ENCODE measurements at places on chromosomes 12 and 14.
A peak's percentile ranks its signal among the peaks of the same experiment; 100 is the strongest.

GRCh38 chr14:32607399-32607798, 278.3 kb downstream of the AKAP6 start:
- DNase-seq, result no peak

- no peak for DNase-seq
Measured at GRCh38 chr14:75494896-75495295, 27.4 kb upstream of the BATF start.

DNA sequence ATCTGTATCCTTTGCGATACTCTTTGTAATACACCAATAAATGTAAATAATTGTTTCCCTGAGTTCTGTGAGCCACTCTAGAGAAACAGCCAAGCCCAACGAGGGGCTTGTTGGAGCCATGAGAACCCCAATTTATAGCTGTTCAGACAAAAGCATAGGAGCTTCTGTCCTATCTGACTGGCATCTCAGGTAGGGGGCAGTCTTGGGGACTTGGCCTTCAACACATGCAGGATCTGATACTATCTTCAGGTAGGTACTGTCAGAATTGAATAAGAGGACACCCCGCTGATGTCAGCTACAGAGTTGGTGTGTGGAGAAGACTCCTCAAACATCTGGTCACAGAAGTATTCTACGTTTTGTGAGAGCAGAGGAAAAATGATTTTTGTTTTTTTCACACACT, 25.3 kb downstream of the TXNDC16 start:
- DNase-seq, result no peak

DNA sequence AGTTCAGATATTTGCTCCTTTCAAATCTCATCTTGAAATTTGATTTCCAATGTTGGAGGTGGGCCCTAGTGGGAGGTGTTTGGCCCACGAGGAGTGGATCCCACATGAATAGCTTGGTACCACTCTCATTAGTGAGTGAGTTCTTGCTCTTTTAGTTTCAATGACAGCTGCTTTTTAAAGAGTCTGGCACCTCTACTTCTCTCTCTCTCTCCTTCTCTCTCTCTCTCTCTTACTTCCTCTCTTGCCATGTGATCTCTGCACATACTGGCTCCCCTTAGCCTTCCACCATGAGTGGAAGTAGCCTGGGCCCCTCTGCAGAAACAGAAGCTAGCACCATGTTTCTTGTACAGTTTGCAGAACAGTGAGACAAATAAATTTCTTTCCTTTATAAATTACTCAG, 25.1 kb downstream of the GPR65 start:
- no peak for DNase-seq

DNA sequence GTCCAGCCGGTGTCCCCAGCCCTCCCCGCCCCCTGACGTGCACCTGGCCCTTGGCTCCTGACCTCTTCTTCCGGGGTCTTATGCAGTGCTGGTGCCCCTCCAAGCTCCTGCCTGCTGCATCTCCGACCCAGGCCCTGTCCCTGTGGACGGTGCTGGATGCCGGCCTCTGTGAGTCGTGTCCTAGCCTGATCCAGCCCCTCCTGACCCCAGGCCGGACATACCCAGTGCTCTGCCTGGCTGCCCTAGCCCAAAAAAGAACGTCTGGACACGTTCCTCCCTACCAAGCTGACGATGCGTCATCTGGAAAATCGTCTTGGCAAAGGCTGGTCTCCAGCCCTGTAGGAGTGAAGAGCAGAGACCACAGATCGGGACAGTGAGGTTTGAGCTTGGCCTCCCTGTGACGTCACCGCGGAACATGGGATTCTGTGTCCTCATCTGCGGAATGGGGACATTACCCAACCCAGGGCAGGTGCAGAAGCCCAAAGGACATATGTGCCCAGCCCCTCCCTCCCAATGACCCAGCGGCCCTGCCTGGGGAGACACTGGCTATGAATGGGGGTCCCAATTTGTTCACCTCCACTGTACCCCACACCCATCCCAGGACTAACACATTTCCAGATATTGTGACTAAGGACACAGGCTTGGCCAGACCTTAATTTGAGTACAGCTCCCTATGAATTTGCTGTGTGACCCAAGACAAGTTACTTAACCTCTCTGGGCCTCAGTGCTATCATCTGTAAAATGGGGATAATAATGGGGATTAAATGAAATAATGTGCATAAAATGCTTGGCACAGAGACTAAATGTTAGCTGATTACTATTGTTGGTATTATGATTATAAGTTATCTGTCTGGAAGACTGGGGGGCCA, 51.0 kb upstream of the BCL11B start:
- DNase-seq, result no peak

GRCh38 chr12:94230357-94230905, 82.1 kb downstream of the PLXNC1 start:
- DNase-seq, result no peak

DNA sequence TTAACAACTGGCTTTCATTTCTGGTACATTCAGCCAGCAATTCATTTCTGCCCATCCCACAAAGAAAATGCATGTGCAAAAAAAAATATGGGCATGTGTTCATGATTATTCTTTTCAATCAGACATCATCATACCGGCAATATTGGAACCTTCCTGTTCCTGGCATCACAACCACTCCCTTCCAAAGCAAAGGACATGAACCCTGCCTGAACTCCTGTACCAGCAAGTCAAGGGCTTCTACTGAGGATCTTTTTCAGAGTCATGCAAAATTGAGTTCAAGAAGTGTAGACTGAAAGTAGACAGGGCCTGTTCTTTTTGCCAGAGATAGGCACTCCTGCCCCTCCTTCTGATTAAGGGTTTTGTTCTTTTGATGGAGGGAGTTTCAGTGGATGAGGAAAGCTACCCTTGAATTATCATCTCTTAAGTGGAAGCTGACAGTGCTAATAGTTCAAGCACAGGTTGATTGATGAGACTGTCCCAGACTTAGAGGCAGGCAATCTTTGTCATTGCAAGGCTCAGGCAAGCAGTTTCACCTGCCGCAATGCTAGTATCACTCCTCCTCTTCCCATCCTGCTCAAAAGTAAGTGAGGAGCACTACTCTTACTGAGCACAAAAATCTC, 22.3 kb upstream of the DIO2 start:
- DNase-seq, result no peak

GRCh38 chr12:109458771-109459208, 18.3 kb downstream of the KCTD10 start:
- no peak for DNase-seq

DNA sequence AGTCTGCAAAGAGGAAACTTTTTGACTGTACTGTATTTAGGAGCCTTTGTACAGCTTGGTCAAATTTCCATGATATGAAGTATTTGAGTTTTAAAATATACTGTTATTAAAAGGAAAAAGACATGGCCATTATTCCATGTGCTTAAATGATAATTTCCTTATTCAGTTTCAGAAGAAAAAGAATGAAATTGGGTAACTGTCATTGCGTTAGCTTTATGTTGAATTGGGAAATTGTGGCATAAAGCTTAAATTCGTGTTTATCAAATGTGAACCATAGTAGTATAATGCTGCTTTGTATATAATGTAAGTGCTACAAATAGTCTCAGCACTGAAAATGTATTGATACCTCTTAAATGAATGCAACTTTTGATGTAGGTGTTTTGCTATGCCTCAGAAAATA, 64.9 kb downstream of the ETNK1 start:
- DNase-seq, result no peak

GRCh38 chr14:69582212-69582611, 7.5 kb upstream of the CCDC177 start:
- no peak for DNase-seq

DNA sequence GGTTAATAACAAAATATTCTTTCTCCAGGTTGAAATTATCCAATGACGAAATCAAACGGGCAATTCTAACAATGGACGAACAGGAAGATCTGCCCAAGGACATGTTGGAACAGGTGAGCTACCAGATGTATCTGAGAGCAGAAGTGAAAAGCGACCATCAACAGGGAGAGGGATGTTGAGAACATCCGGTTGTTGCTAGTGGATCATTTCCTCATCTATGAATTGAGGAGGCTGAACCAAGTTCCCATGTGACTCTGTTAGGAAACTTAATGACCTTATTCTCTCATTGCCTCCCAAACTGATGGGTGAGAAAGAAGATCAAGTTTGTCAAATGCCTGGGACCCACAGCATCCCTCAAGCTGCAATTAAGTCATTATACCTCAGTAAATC, 117.7 kb downstream of the GPR135 start:
- no peak for DNase-seq

GRCh38 chr12:122841544-122842321, 6.5 kb downstream of the HIP1R start:
- peak; percentile 77 for DNase-seq

- DNase-seq, result no peak
Measured at GRCh38 chr12:7444076-7444475, at the start of gene CD163L1. Gene CD163L1, minus strand, starts transcription at chr12:7444153. Its CDS starts 26 bp downstream, at chr12:7444127.

GRCh38 chr12:101939856-101940265, 62.5 kb downstream of the DRAM1 start:
- DNase-seq, result no peak

- no peak for DNase-seq
Measured at GRCh38 chr12:45966486-45966885, 23.9 kb downstream of the SCAF11 start.

DNA sequence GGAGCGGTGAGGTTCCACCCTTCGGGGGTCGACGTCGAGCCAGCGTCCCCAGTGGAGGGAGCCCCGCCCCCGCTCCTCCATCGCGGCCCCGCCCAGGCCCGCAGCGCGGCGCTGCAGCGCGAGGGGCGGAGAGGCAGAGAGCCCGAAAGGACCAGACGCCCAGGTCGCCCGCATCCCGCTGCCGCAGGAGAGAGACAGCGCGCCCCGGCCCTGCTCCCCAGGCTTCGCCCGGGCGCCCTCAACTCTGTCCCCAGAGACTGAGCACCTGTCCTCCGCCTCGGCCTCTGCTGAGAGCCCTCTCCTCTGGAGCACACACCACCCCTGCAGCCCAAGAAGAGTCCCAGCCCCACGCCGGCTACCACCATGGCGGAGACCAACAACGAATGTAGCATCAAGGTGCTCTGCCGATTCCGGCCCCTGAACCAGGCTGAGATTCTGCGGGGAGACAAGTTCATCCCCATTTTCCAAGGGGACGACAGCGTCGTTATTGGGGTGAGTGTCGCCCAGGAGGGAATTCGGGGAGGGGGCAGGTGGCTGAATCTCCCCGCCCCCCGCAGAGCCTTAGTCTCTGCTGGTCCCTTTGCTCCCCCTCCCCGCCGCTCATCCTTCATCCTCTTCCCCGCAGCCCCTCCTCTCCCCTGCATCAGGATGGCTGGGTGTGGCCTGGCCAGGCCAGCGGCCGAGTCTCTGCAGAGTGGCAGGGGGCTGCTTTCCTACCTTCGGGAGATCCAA, at the start of gene KIF5A:
Gene KIF5A, plus strand, starts transcription at position 136 of the 732 bp plus-strand sequence. Its CDS starts 228 bp downstream, at position 364.
- no peak for DNase-seq

GRCh38 chr12:124790650-124791400, 72.8 kb downstream of the SCARB1 start:
- DNase-seq, result no peak

DNA sequence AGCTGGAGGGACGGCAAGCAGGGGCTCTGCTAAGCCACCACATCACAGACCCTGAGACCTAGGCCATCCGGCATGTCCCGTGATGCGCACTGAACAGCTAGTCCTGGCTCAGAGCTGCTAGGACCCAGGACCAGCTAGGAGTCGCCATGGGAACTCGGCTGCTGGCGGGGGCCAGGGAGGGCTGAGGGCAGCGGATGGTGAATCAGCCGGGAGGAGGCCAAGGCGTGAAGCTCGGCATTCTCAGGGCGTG, 5.1 kb downstream of the AHNAK2 start:
- DNase-seq, result no peak

DNA sequence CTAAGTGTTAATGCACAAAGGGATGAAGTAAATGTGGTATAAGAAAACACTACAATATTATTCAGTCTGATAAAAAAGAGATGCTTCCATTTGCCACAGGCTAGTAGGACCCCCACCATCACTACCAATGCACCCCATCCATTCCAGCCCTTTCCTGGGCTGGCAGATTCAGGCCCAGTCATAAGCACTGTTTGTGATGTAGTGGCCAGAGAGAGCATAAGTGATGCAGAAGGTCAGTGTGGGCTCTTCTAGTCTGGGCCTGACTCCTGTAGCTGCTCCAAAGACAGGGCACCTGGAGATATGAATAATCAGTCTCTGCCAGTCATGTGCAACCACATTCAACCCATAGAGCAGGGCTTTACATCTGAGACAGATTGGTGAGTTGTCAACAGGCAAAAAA, 1294.7 kb downstream of the TMEM121 start:
- DNase-seq, result no peak

- peak; percentile 58 for DNase-seq
Measured at GRCh38 chr12:108879615-108880254, at the start of gene DAO. Gene DAO, plus strand, starts transcription at chr12:108880092. Its CDS starts 4,915 bp downstream, at chr12:108885007.

GRCh38 chr14:50023671-50024490, 92.5 kb downstream of the VCPKMT start:
- DNase-seq, result no peak

GRCh38 chr14:102282751-102283465, 22.1 kb downstream of the MOK start:
- no peak for DNase-seq

GRCh38 chr14:30153717-30154116, 226.1 kb upstream of the PRKD1 start:
- DNase-seq, result no peak

Data from C1 segment of cervical spinal cord (tissue), 14 donors.